Liver (tissue), 10 donors: ENCODE measurements at places on chromosomes 12 and 14.

DNA sequence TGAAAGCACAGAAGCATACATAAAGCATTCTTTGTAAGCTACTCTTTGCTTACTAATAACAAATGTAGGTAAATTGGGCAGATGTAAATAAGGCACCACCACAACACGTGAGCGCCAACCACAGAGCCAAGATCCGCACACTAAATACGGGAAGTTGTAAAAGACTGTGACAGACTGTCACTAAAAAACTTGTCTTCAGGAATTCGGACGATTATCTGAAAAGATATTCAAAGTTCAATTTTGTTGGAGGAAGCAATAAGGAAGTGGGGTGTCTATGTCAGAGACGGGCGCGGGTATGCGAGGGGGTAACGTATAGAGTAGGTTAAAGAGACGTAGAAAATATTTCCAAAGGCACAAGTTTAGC, 1.5 kb upstream of the HSP90B1 start:
- no peak for DNase-seq

- no peak for DNase-seq
Observed at GRCh38 chr12:76719171-76720041, 44.5 kb upstream of the ZDHHC17 start.

DNA sequence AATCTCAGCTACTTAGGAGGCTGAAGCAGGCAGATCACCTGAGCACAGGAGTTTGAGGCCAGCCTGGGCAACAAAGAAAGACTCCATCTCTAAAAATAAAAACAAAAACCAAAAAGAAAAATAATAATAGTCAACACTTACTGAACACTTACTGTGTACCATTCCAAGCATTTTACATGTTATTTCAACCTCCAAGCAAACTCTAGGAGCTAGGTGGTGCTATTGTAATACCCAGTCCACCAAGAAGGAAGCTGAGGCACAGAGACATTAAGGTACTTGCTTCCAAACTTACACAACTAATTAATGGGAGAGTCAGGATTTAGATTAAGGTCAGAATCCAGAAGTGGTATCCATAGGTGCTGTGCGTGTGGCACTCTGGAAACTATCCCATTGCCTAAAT, 13.7 kb upstream of the OR6J1 start:
- peak; percentile 5 for DNase-seq

DNA sequence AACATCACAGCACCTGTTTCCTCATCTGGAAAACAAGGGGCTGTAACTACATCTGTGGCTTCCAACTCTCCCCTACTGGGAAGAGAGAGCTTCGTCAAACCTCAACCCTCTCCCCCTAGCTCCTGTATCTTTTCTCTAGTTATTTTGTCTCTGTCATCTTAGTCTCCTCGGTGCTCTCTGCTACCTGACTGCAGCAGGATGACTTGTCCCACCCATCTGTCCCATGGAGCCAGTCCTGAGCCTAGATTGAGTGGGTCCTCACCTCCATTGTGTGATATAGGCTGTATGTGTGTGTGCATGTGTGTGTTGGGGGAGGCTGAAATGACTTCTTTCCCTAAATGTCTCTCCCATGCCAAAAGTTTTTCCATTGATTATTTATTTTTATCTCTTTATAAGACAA, 177.3 kb downstream of the EMP1 start:
- DNase-seq, result no peak

GRCh38 chr12:55663391-55663790, 26.7 kb downstream of the OR10P1 start:
- DNase-seq, result no peak

GRCh38 chr14:100896369-100897060, 7.0 kb downstream of the RTL1 start:
- DNase-seq, result peak; percentile 21

- DNase-seq, result no peak
Observed at GRCh38 chr14:89617481-89618329, 200.7 kb upstream of the FOXN3 start.
